ENCODE measurements at places on chromosomes 4 and X. TPM values are rescaled to one million over a fixed set of nuclear protein-coding genes. Genes with fewer than 3 reads are reported as not detected.

The CXCL3 gene
- 0.44 TPM for total RNA-seq

The LRCH2 gene
- total RNA-seq: 1.5 TPM

The PRSS12 gene
- total RNA-seq: not detected

The LINC00632 gene
- total RNA-seq: 95.6 TPM

The TCEAL6 gene
- not detected for total RNA-seq

The TASL gene
- total RNA-seq: 0.35 TPM

The TRPC5OS gene
- not detected for total RNA-seq

The AKAP4 gene
- not detected for total RNA-seq

The DRP2 gene
- not detected for total RNA-seq

The MAGEA8 gene
- not detected for total RNA-seq

The MND1 gene
- 0.61 TPM for total RNA-seq

The UGT2B15 gene
- total RNA-seq: not detected

The SNCA gene
- total RNA-seq: 3.3 TPM

The GPC3 gene
- total RNA-seq: 5.1 TPM

All from heart right ventricle (tissue), 16 donors.